NCI-H748 treated with DMSO at 0.1 percent for 48 hours (cell line): ENCODE measurements at places on chromosomes 7 and 10.

GRCh38 chr10:77863446-77863845 lies 63.1 kb downstream of the DLG5 start:
- no peak for DNase-seq

GRCh38 chr7:39613577-39613976 lies 9.8 kb upstream of the RALA start:
- no peak for DNase-seq

DNA sequence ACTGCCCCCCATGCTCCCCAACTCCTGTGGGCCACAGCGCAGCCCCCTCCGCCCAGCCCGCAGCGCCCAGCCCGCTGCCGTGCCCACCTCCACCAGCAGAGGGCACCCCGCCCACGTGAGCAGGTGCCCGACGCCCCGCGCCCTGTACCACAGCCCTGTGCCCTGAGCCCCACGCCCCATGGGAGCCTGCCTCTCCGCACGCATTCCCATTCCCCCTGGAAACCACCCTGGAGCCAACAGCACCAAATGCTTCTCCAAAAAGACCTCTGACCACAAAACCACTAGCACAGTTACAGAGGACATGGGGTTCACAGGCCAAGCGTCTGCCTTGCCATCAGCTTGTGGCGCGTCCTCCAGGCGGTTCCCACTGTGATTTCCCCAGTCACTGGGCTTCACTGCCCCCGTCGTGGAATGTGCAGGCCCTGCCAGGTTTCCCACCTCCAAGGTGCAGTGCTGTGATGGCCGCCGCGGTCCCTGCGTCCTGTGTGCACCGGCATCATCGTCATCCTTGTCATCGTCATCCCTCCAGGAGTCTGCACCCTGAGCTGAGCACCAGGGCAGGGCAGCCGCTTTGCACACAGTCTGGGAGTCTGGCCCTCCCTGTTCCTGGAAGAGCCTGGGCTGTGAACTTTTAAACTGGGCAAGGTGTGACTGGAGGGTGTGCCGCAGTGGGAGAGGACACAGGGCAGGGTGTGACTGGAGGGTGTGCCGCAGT lies 61.7 kb downstream of the PWWP2B start:
- no peak for DNase-seq

GRCh38 chr7:121041516-121042148 lies 53.1 kb downstream of the CPED1 start:
- DNase-seq, result no peak

GRCh38 chr10:53406532-53406931 lies 633.9 kb upstream of the MBL2 start:
- DNase-seq, result no peak

GRCh38 chr7:105839266-105839665 lies 37.1 kb downstream of the ATXN7L1 start:
- no peak for DNase-seq

DNA sequence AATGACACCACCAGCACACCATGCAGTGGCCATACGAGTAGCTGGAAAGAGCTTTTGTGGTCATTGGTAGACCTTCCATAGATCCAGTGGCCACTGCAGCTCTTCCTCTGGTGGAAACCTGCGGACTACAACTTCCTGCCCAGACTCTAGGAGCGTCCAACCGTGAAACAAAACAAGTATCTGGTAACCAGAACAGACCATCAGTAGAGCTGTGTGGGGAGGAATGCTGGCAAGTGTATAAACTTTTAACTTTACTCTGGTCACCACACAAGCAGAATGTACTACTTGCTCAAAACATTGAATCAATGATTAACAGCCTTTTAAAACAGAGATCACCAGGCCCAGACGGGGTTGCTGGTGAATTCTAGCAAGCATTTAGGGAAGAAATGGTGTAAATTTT lies 154.7 kb upstream of the DGKB start:
- no peak for DNase-seq

GRCh38 chr10:108393089-108393488 lies 1228.6 kb upstream of the SORCS1 start:
- DNase-seq, result no peak

DNA sequence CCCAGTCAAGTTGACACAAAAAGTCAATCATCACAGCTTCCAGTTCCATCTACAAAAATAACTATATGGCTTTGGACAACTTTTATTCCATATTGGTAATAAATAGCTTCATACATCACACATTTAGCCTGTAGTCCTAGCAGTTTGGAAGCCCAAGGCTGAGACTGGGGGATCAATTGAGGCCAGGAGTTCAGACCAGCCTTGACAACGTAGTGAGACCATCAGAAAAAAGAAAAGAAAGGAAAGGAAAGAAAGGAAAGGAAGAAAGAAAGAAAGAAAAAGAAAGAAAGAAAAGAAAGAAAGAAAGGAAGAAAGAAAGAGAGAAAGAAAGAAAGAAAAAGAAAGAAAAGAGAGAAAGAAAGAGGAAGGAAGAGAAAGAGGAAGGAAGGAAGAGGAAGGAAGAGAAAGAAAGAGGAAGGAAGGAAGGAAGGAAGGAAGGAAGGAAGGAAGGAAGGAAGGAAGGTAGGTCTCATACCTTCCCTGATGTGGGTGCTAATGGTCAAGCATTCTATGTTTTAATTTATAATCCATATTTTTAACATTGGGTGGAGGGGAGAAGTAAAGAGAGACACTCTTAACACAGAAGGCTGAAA lies 37.8 kb downstream of the CAV1 start:
- DNase-seq, result no peak

DNA sequence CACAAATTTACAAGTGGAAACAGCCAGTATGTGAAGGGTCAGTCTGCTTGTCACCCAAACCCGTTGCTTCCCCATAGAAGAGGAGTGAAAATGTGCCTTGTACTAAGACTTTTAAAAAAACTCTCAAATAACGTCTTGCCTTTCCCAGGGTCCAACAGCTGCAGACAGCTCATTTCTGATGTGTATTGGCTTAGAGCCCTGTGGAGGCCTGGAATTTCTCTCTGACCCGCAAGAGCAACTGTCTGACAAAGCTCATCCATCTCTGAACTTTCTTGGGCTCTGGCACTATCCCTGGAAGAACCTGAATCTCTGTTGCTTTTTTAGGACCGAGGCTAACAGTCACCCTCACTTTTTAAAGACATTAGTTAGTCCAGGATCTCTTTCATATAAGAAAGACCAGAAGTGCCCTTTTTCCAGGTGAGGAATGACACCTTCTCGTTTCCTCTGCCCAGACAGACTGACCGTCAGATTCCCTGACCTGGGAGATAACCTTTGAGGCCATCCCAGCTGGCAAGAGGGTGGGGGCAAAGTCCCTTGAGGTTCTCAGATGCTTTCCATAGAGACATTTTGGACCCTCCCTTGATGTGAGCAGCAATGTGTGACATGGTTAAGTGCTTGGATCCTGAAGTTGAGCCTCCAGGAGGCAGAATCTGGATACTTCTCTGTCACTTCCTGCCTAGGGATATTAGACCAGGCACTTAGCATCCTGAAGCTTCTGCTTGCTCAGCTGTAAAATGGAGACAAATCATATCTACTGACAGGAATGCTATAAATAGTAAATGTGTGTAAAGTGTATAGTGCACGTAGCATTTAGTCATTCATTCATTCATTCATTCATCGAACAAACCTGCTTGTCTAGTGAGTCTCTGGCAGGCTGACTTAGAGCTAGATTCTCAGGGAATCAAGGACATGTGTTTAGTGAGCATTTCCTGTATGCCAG lies 4.5 kb upstream of the NODAL start:
- DNase-seq, result no peak

DNA sequence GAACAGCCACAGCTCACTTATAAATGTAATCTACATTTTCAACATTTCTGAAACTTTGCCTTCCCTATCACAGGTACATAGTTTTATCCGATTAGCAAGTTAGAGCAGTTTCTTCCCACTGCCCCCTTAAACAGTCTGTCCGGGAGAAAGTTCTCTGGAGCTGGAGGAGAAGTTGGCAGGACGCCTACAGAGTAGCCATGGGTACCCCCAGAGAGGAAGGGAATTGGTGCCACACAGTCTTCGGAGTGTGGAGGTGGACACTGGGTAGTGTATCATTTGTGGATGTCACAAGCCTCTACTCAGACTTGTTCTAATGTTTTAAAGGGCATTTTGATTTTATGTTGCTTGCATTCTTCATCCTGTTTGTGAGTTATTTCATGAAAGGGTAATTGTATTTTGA lies 39.0 kb downstream of the TAF3 start:
- no peak for DNase-seq
